CD4-positive, alpha-beta T cell treated with Interleukin-6 at 100 ng/mL for 8 hours (primary cell): ENCODE measurements at places on chromosomes 13 and 19.

DNA sequence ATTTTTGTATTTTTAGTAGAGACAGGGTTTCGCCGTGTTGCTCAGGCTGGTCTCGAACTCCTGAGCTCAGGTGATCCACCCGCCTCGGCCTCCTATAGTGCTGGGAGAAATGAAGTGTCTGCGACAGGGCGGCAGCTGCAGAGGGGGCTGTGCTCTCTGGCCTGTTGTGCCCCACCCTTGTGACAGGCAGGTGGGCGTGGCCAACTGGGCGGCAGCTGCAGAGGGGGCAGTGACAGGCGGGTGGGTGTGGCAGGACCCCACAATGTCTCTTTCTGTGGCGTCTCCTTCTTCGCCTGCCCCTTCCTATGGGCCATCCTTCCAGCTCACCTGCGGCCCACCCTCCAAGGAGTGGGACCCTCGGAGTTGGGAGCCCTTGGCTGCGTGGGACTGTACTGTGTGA, 11.8 kb downstream of the STK11 start:
- no peak for DNase-seq

GRCh38 chr13:30690282-30691188, 44.8 kb upstream of the ALOX5AP start:
- DNase-seq: no peak

- DNase-seq: no peak
Measured at GRCh38 chr19:3480383-3481091, at the start of gene SMIM24. Gene SMIM24, minus strand, starts transcription at chr19:3480525. Its CDS starts 62 bp downstream, at chr19:3480463.

DNA sequence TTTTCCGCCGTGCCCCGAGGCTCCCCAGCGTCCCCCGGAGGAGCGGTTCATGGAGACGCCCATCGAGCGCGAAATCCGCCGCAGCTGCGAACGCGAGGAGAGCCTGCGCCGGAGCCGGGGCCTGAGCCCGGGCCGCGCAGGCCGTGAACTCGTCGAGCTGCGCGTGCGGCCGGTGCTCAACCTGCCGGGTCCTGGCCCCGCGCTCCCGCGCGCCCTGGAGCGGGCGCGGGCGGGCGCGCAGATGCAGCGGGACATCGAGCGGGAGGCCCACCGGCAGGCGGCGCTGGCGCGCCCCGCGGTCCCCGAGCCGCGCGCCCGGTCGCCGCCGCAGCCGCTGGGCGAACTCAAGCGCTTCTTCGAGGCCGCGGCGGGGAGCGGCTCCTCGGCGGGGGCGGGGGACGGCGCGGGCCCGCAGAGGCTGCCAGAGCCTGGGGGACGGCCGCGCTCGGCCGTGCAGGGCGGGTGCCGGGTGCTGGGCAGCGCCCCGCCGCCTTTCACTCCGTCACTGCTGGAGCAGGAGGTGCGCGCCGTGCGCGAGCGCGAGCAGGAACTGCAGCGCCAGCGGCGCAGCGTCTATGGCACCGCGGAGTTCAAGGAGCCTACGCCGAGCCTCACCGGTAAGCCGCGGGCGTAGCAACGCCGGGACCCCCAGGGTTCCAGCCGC, 807 bp downstream of the MISP3 start:
- peak; percentile 60 for DNase-seq

DNA sequence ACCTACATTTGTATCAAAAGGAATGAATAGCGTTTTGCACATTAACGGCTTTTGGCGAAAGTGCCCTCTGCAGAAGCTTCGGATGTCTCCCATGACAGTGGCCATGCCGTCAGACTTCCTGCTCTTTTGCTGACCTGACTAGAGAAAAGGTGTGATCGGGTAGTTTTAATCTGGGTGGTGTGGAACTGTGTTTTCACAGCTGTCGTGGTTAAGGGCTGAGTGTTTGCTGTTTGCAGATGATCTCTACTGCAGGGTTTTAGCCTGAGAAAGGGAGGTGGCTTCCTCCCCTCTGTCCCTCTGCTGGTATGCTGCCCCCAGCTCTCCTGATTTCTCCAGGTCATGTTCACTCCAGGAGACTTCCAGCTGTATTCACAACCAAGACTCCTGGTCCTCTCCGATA, 22.4 kb downstream of the ZNF71 start:
- no peak for DNase-seq

GRCh38 chr13:84760956-84761355, 878.7 kb upstream of the SLITRK1 start:
- no peak for DNase-seq

DNA sequence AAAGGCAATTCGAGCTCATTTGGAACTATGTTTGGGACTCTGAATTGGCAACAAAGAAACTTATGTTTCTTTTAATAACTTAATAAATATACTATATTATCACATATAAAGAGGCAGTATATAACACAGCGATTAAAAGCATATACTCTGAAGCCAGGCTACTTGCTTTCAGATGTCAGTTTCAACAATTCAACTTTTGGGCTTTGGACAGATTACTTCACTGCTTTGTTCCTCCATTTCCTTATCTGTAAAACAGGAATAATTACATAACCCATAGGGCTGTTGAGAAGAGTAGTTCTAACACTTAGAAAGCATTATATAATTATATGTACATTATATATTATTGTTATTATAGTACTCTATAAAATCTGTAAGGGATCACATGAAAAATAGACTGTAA, 107.2 kb downstream of the EDNRB start:
- no peak for DNase-seq

DNA sequence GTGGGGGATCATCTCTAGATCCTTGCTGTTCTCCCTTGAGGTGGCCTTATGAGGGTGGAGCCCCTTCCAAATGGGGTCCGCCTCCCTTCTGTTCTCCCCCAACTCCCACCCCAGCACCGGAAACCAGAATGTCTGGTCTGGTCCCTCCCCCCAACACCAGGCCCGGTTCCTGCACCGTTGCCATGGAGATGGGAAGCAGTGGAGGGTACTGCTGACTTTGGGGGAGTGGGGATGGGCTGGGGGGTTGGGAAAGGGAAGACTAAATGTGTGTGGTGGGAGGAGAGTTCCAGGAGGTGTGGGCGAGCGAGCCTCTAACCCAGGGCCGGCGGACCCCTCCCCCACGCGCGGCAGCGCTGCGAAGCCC, 1.7 kb downstream of the SHANK1 start:
- DNase-seq: no peak

GRCh38 chr19:1211494-1212234, 6.1 kb downstream of the STK11 start:
- no peak for DNase-seq

DNA sequence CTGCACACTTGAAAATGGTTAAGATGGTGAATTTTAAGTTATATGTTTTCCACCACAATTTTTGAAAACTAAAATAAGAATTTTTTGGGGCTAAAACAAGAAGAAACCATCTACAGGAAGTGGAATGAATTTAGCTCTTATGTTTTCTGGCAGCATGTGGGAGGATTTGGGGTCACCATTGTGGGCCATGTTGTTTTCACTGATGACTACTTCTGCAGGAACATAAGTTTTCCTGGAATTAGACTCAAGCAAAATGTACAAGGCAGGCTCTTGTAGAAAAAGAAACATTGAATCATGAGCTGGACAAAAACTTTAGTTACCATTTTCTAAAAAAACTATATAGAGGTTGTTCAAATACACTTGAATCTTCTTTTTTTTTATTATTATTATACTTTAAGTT, 125.3 kb upstream of the C1QTNF9B start:
- DNase-seq: no peak

- no peak for DNase-seq
Measured at GRCh38 chr19:39145180-39145953, 19.8 kb downstream of the PAK4 start.

- no peak for DNase-seq
Measured at GRCh38 chr19:33731881-33732280, 64.8 kb upstream of the KCTD15 start.

- DNase-seq: no peak
Measured at GRCh38 chr19:6260376-6260775, 19.4 kb downstream of the MLLT1 start.

DNA sequence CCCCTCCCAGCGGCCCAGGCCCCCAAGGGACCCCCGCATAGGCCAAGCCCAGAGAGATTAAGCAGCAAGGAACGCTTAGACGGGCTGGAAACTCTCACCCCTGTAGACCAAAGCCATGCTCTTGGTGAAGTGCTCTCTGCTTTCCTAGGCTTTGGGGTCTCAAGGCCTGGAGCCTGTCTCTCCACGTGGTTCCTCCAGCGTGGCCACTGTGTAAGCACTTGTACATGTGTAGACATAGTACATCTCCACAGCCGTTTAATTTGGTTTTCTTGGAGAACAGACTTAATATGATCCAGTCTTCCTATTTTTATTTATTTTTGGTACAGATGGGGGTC, 1.1 kb downstream of the NUDT19 start:
- DNase-seq: no peak

GRCh38 chr13:79482281-79482970, 1.5 kb downstream of the NDFIP2 start:
- no peak for DNase-seq

DNA sequence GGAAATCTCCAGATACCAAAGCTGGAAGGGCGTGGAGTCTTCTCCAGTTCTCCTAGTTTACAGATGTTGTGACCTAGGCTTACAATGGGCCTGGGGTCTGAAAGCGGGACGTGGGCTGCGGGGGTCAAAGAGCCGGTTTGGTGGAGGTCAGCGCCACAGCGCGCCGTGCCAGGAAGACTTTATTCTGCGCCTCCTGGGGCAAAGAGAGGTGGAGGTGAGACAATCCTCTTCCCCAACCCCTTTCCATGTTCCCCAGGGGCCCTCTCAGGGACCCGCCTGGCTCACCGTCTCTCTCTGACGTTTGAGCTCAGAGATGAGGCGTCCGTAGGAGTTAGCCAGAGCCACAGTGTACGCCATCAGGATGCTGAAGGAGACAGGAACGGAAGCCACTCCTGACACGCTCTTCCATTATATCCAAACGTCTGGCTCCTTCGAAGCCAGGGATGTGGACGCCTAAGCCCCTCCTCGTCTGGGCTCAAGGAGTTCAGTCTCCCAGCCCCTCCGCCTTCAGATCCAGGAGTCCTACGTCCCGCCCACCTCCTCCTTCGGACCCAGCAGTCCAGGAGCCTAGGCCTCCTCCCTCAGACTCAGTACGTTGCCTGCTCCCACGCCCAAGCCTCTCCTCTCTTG, 776 bp upstream of the LENG1 start:
- no peak for DNase-seq

DNA sequence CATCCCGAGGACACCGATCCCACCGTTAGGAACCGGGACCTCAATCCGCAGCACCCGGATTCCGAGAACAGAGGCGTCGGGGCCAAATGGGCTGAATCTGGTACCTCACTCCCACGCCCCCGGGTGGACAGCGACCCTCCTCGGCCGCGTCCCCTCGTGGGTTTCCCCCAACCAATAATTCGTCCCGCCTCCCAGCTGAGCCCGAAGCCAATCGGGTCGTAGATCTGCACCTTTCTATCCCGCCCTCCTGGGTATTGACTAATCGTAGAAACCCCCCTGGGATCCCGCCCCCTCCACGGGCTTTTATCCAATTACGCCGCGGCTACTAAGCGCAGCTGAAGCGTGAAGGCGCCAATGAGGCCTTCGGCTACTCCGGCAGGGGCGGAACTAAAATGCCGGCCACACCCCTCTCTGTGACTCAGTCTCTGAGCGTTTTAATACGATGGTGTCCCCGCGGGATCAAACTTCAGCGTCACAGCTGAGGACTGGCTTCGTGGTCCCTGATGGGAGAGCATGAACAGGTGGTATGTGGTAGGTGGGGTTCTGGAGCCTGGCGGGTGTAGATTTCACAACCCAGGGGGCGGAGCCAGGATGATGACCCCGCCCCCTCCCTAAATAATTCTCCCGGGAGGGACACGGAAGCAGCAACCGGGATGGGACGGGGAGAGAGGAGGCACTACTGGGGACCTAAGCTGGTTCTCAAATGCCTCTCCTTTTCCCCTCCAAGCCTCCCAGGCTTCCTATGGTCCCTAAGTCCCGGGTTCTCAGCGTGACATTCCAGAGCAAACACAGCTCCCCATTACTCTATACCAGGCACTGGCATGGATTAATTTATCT, at the start of the genes CCDC159 and TMEM205:
TSS of gene CCDC159 (plus strand) at position 416 of the 837 bp plus-strand sequence. CDS start at position 504, 88 bp downstream.
TSS of gene TMEM205 (minus strand) at position 165 of the 837 bp plus-strand sequence. CDS start 649 bp downstream, outside the sequence.
- peak; percentile 99 for DNase-seq

DNA sequence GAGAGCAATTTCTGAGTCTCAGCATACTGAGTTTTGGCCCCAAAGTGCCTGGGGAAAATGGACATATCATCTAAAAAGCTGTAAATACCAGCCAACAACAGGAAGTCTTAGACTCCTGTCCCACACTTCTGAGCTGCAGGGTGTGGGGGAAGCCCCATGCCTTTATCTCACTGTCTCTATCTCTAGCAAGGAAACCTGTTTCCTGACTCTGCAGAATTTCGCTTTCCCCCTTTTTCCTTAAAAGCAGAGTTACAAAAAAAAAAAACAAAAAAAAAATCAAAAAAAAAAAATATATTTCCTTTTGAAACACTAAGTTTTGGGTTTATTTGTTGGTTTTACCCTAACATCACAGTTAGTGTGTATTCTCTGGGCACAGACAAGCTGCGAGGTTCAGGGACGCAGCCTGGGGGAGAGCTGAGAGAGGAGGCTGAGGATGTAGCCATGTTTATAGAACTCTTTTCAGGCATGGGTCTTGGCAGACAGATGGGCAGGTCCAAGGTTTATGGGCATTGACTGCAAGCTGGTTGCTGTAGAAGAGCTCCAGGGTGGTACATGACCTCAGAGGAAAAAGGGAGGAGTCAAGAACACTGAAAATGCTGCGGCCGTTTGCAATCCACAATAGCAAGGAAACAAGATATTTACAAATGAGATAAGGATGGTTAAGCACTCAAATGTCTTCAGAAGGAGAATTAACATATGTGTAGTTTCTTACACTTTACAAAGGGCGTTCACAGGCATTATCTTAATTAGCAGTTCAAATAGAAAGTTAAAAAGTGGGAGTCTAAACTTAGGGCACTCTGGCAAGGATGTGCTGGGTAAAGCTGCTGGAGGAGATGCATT, 4.9 kb downstream of the MBNL2 start:
- peak; percentile 58 for DNase-seq

- DNase-seq: no peak
Measured at GRCh38 chr13:34459856-34460255, 482.2 kb upstream of the NBEA start.

GRCh38 chr19:3073931-3074595, 11.8 kb upstream of the TLE5 start:
- no peak for DNase-seq

GRCh38 chr13:48727241-48728011, 73.7 kb downstream of the CYSLTR2 start:
- no peak for DNase-seq

DNA sequence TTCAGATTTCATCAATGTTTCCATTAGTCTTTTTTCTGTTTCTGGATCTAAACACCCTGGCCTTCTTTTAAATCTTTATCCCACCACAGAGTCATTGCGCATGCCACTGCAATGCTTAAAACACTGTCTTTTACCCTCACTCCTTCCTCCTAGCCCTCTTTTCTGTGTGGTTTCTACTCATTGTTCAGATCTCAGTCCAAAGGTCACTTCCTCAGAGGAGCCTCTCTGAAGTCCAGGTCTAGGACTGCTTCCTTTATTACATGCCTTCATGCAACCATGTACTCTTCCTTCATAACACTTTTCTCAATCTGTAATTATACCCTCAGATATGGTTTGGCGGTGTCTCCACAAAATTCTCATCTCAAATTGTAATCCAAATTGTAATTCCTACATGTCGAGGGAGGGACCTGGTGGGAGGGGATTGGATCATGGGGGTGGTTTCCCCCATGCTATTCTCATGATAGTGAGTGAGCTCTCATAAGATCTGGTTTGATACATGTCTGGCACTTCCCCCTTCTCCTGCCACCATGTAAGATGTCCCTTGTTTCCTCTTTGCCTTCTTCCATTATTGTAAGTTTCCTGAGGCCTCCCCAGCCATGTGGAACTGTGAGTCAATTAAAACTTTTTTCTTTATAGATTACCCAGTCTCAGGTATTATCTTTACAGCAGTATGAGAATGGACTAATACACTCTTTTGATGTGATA, 808.9 kb downstream of the DIAPH3 start:
- no peak for DNase-seq
